ENCODE measurements at places on chromosomes 11 and 22.
A peak's percentile ranks its signal among the peaks of the same experiment; 100 is the strongest.

DNA sequence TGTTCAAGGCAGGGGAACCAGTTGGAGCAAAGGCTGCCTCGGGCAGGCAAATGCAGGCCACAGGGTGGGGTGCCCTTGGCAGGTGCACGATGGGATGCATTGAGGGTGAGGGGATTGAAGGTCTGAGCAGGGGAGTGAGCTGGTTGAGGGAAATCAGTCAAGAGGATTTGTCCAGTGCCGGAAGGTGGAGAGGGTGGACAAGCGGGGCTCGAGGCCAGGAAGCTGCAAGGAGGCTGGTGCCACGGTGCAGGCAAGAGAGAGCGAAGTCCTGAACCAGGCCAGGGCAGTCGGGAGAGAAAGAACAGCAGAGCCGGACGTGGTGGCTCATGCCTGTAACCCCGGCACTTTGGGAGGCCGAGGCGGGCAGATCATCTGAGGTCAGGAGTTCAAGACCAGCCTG lies 10.4 kb upstream of the MS4A10 start:
- DNase-seq: no peak

DNA sequence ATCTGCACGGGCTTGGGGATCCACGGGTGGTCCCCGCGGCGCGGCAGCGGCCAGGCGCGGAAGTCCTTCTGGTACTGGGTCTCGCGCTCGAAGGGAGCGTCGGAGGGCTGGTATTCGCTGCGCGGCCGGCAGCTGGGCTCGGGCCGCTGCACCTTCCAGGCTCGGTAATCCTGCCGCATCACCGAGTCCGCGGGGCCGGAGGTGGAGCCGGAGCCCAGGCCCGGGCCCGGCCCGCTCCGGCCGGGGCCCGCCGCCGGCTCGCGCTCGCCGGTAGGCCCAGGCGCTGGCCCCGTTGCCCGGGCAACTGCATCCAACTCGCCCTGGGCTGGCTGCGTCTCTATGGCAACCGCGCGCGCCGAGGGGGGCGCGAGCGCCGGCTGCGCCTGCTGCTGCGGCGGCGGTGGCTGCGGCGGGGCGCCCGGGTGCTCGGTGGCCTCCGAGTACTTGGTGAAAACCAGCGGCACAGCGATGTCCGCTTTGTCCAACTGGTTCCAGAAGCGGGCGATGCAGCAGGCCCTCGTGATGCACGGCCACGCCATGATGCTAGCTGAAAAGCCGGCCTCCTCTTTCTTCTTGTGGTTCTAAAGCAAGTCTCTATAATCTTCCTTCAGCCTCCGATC lies 897 bp downstream of the MAP6 start:
- DNase-seq: no peak

GRCh38 chr22:48335442-48336139 lies 1492.1 kb downstream of the BRD1 start:
- DNase-seq: no peak

DNA sequence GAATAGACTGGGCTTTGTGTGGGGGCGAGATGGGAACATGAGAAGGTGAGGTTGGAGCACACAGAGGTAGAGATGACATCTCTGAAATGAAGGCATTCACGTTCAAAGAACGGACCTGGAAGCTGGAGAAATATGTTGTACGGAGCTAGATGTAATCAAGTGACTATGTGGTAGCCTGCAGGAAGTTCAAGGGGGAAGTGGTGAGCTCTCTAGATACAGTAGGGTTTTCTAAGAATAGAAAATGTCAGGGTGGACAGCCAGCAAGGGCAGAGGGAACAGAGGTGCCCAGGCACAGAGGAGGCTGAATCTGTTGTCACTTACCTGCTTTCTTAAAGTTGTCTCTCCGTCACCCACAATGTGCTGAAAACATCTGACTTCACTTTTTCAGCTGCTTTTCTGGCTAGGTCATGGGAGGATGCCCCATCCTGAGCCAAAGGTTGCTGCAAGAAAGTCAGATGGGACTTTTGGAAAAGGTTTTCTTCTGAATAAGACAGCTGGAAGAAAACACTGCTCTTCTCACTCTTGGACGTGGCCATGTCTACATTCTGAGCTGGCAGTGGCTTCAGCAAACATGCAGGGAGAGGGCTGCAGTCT lies 171.5 kb upstream of the B3GAT1 start:
- peak; percentile 9 for DNase-seq

DNA sequence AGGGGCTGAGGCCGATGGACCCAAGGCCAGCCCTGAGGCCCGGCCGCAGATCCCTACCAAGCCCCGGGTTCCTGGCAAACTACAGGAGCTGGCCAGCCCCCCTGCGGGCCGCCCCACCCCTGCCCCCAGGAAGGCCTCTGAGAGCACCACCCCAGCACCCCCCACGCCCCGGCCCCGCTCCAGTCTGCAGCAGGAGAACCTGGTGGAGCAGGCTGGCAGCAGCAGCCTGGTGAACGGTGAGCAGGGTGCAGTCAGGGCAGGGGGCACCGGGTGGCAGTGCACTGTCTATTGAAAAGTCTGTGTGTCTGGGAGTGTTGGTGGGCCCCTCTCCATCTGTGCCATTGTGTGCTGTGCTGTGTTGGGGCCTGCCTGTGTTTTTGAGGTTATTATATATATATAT lies 16.1 kb downstream of the MICALL1 start:
- DNase-seq: no peak

- DNase-seq: no peak
Measured at GRCh38 chr11:33664166-33664565, 36.5 kb downstream of the C11orf91 start.

- DNase-seq: no peak
Measured at GRCh38 chr22:48883211-48883960, 944.3 kb downstream of the BRD1 start.

- DNase-seq: peak; percentile 88
Measured at GRCh38 chr11:2209900-2210321, 38.3 kb upstream of the TH start.

DNA sequence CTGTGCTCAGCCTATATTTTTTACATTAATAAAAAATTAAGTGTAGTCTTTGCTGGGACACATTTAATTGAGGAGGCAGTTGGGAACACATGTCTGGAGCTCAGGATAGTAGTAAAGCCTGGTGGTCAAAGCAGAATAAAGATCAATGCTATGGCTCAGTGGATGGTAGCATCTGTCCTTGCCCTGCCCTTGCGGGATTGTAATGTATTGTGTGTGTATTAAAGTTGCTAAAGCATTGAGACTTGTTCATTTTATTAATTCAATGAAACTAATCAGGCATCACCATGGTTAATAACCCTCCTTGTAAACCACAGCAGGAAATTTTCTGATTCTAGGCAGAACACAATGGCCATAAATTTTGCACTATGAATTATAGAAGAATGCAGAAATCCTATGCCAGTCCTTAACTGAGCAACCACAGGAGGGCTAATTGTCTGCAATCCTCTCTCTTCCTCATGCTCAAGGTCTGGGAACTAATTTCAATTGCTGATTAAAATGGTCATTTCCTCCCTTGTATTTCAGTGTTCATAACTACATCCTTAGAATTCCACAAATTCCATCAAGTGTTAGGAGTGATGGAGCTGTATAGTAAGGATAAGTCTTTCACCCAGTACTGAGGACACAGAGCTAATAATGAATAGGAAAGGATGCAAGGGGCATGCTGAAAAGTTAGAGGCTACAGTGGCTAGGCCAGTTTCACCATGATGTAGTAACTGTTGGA lies 403.2 kb upstream of the DDI1 start:
- DNase-seq: no peak

- DNase-seq: no peak
Measured at GRCh38 chr11:68302670-68303069, 9.7 kb upstream of the LRP5 start.
